NCI-H1092 treated with DMSO at 0.1 percent for 48 hours (cell line): ENCODE measurements at places on chromosomes 5 and 9.

DNA sequence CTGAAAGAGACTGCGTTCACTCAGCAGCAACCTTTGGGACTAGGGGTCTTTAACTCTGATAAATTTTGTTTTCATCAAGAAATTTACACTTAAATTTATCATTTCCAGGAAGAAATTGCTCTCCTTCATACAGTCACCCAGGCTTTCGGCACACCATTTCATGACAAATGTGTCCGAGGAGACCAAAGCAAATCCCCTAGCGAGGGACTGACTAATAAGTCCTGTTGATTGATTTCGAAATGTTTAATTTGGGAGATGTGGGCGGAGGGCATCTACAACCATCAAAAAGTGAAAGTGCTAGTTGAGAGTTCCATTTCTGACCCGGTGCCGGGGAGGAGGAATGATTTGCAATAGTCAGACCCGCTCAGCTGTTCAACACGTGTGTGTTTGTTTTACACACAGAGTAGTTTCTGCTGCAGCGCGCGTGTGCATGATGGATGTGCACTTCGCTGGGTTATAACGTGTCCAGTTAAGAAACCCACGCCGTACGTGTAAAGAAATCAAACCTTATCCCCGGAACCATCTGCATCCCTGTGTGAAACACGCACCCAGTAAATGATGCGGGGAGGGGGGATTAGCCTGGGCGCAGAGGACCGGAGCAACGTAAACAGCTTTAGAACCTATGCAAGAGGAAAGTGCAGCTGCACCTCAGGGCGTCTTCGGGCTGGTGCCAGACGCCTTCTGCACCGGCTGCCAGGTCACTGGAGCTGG is 845 bp upstream of the NR4A3 start:
- peak; percentile 64 for DNase-seq

GRCh38 chr9:7297521-7297920 is 502.1 kb downstream of the DMAC1 start:
- no peak for DNase-seq

GRCh38 chr5:76625087-76625815 is 2.0 kb upstream of the F2RL2 start:
- no peak for DNase-seq

DNA sequence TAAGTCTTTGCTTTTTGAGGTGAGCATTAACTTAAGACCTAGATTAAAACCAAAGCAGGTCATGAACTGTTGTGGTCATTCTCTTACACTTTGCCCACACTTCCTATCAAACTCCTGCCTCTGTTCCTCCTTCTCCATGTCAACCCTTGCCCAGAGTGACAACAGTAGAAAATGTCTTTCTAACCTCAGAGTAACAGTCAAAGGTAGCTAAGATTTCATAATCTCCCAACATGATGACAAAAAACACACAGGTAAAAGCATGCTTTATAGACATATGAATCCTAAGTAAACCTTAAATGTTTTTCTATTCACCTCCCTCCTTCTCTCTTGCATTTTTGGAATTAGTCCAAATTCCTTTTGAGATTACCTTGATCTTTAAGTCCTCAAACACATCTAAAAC is 422.3 kb downstream of the SPATA31D1 start:
- DNase-seq: no peak

GRCh38 chr5:146463446-146463845 is 16.3 kb downstream of the TCERG1 start:
- DNase-seq: no peak

GRCh38 chr5:141517880-141518617 is 29.2 kb downstream of the PCDHGC5 start:
- DNase-seq: no peak

DNA sequence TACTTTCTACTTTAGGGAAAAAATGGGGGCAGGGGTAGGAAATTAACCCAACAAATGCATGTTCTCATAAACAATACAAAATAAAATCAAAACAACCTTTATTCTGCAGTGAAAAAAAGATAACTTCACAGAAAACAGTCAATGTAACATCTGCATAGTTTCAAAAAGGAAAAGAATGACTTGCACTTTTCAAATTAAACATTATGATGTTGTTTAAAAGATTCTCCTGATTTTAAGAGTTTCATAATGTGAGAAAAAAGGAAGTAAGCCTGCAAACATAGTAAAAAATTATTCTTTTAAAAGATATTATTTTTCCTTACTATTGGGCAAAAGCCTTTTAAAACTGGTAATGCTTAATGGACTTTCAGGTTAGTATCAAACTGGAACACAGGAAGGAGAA is 7.6 kb downstream of the C9orf72 start:
- no peak for DNase-seq

- no peak for DNase-seq
These were observed 20.3 kb upstream of the THG1L start for GRCh38 chr5:157710882-157711281.
